ENCODE measurements at places on chromosomes 11 and 22. TPM values are rescaled to one million over a fixed set of nuclear protein-coding genes. Genes with fewer than 3 reads are reported as not detected.

Gene XNDC1N
- 12.3 TPM for total RNA-seq

Gene SLCO2B1
- total RNA-seq: 6.6 TPM

Gene DDIAS
- 7.8 TPM for total RNA-seq

Gene MYO18B
- total RNA-seq: 1.9 TPM

Gene DTX4
- 54.5 TPM for total RNA-seq

Gene CFAP300
- total RNA-seq: 1.2 TPM

DNA sequence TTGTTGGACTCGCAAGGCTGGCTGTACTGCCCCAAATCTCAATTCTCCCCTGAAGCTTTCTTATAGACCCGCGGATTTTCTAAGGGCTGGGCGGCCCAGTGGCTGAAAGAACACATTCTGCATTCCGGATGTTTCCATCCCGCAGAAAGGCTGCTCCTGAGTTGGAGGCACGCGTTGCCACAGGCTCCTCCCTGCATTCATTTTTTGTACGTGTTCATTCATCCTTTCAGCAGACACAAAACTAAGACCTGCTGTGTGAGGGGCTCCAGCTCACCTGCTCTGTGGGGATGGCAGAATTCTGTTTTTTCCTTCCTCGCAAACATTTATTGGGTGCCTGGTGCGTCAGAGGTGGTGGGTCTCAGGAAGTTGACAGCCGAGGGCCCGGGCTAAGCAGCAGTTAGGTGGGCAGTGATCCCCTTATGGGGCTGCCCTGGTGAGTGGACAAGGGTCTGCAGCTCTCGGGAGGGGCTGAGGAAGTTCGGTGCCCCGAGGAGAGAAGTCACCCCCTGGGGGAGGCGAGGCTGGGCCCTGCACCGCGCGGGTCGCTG, 23.7 kb downstream of the SHANK3 start:
- H3K36me3 ChIP-seq: peaks cover 3% of the 10 kb centered on the region
- no peak overlapping the region for H3K27ac ChIP-seq
- H3K27me3 ChIP-seq: peaks cover 33% of the 10 kb centered on the region
- DNase-seq: no peak
- H3K4me1 ChIP-seq: peaks cover 8% of the 10 kb centered on the region
- peak overlapping the region; percentile 71 for H3K4me3 ChIP-seq

- no peak overlapping the region for H3K27ac ChIP-seq
- peaks cover 37% of the 10 kb centered on the region for H3K36me3 ChIP-seq
- no peak for DNase-seq
- H3K4me3 ChIP-seq: no peak overlapping the region
- no peaks in the 10 kb centered on the region for H3K4me1 ChIP-seq
These were observed 8.2 kb downstream of the SPINDOC start for GRCh38 chr11:63821411-63821810.

- no peak for DNase-seq
- no peak overlapping the region for H3K27ac ChIP-seq
- peaks cover 1% of the 10 kb centered on the region for H3K36me3 ChIP-seq
- no peak overlapping the region for H3K4me3 ChIP-seq
- peaks cover 13% of the 10 kb centered on the region for H3K4me1 ChIP-seq
These were observed 113.4 kb upstream of the CRYBB3 start for GRCh38 chr22:25085930-25086901.

- peaks cover 40% of the 10 kb centered on the region for H3K4me1 ChIP-seq
- no peak overlapping the region for H3K4me3 ChIP-seq
- no peaks in the 10 kb centered on the region for H3K27me3 ChIP-seq
- H3K36me3 ChIP-seq: peaks cover 29% of the 10 kb centered on the region
- no peak for DNase-seq
- H3K27ac ChIP-seq: no peak overlapping the region
These were observed 12.1 kb upstream of the AHNAK start for GRCh38 chr11:62558669-62559068.

DNA sequence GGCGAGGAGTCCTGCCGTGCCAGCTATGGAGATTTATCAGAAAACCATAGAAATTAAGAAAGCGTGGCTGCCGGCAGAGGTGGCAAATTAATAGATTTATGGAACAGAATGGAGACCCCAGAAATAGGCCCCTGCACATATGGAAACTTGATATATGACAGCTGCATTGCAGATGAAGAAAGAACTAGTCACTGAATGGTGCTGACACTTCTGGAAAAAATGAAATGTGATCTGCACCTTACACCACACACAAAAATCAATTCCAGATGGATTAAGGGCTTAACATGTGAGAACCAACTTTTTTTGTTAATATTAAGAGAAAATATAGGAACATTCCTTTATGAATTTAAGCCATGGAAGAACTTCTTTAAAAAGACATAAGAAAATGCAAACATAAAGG, 40.3 kb upstream of the TSKU start:
- peaks cover 11% of the 10 kb centered on the region for H3K27me3 ChIP-seq
- H3K27ac ChIP-seq: no peak overlapping the region
- peaks cover 8% of the 10 kb centered on the region for H3K4me1 ChIP-seq

DNA sequence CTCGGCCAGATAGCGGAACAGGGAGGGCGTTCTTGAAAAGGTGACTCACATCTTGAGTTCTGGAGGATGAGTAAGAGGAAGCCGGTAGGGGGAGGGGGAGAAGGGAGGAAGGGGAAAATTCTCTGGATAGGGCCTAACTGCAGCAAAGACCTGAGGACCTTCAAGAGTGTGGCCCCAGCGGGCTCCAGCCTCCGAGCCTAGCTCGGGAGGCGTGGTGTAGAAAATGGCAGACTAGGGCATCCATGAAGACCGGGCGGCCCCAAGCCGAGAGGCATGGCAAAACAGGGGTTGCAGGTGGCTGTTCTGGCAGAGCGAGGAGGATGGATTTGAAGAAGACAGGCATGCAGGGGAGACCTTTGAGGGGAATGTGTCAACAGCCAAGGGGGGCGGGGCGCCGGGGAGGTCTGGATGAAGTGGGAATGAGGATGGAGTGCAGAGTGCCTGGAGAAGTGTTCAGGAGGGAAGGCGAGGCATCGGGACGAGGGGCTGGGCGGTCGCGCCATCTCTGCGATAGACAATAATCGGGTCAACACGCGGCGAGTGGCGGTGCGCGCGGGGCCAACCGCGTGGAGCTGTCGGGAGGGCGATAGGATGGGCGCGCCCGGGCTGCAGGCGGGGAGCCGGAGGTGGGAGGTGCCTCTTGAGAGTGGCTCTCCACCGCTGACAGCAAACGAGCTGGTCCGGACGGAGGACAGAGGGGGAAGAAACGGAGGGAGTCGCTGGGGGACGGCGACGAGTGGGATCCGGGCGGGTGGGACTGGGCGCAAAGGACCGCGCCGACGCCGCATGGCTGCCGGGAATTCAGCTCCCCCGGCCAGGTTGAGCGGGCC, 40.0 kb upstream of the CREB3L1 start:
- H3K27me3 ChIP-seq: peaks cover 52% of the 10 kb centered on the region
- H3K27ac ChIP-seq: peak overlapping the region; percentile 91
- H3K36me3 ChIP-seq: no peaks in the 10 kb centered on the region
- no peak for DNase-seq
- peaks cover 27% of the 10 kb centered on the region for H3K4me1 ChIP-seq
- peak overlapping the region; percentile 76 for H3K4me3 ChIP-seq

DNA sequence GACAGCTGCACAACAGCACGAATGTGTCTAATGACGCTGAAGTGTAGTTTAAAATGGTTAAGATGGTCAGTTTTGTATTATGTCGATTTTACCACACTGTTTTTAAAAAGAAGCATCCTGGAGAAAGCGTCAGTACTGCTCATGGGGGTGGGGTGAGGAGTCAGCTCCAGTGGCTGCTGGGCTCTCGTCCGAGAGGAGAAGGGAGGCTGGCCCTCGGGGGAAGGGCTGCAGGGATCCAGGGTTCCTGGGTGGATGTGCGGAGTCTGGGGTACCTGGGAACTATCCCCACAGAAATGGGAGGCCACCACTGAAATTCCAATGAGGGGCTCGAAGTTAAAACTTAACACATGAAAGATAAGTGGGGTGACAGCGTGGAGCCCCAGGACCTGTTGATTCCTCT, 11.9 kb downstream of the C11orf21 start:
- H3K27ac ChIP-seq: no peak overlapping the region
- peaks cover 9% of the 10 kb centered on the region for H3K4me1 ChIP-seq
- no peak for DNase-seq
- H3K4me3 ChIP-seq: no peak overlapping the region

DNA sequence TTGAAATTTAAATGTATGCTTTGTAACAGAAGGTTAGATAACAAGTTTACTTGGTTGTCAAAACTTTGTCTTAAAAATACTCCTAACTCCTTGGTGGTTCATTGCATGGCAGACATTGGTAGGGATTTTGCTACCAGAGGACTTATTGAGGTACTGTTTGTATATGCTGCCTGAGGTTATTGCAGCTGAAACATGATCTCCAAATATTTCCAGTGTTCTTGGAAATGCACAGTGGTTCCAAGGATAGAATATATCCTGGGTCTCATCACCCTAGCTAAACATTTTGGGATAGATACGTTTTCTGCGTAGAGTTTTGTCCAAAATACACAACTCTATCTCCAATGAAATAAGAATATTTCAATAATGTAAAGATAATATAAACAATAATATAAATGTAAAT, 109.2 kb downstream of the RAB38 start:
- H3K4me3 ChIP-seq: no peak overlapping the region
- no peaks in the 10 kb centered on the region for H3K36me3 ChIP-seq
- no peak overlapping the region for H3K27ac ChIP-seq
- no peaks in the 10 kb centered on the region for H3K27me3 ChIP-seq

DNA sequence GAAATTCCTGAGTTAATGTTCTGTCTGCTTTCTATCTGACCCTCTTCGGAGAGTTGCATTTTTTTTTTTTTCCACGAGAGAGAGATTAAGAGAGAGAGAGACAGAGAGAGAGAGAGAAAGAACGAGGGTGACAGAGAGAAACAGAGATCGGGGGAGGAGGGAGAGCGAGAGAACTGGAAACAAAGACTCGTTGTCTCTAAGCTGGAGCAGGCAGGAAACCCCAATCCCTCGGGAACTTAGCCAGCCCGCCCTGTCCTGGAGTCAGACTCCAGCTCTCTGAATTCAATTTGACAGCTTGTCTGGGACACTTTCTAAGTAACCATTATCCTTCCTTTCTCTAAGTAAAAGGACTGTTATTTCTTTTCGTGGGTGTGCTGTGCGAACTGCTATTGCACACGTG, 76.9 kb downstream of the KCNJ1 start:
- peaks cover 31% of the 10 kb centered on the region for H3K27me3 ChIP-seq
- H3K4me3 ChIP-seq: no peak overlapping the region
- no peak overlapping the region for H3K27ac ChIP-seq
- no peaks in the 10 kb centered on the region for H3K36me3 ChIP-seq
- peaks cover 5% of the 10 kb centered on the region for H3K4me1 ChIP-seq

- H3K4me3 ChIP-seq: no peak overlapping the region
- H3K36me3 ChIP-seq: no peaks in the 10 kb centered on the region
- no peak for DNase-seq
- peaks cover 36% of the 10 kb centered on the region for H3K27me3 ChIP-seq
- H3K4me1 ChIP-seq: peaks cover 10% of the 10 kb centered on the region
These were observed 158.6 kb downstream of the KIRREL3 start for GRCh38 chr11:126841999-126842398.

DNA sequence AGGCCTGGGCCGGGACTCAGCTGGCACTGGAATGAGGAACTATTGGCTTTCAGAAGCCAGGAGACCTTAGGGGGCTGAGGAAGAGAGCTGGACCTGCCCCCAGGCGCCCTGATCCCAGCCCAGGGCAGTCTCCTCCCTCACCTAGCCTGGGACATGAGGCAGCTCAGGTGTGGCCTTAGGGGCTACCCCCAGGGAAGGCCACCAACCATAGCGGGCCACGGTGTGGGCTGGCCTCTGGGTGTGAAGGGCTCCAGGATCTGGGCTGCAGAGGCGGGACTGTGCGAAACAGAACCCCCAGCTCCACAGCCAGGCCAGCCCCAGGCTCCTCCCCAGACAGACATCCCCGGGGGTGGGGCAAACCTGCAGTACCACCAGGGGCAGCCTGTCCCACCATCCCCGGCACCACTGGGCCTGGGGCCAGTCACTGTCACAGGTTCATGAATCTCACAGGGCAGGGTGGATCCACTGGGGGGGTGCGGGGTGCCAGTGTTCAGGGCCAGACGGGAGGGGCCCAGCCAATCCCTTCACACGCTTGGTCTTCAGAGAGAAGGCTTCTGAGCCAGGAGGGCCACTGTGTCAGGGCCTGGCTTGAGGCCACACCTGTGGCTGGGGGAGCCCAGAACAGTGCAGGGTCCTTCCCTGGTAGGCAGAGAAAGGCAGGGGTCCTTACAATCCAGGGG, 3.5 kb downstream of the PLXNB2 start:
- no peaks in the 10 kb centered on the region for H3K27me3 ChIP-seq
- peak overlapping the region; percentile 52 for H3K27ac ChIP-seq
- H3K36me3 ChIP-seq: no peaks in the 10 kb centered on the region
- peak overlapping the region; percentile 65 for H3K4me3 ChIP-seq
- no peak for DNase-seq
- H3K4me1 ChIP-seq: peaks cover 17% of the 10 kb centered on the region

- H3K27me3 ChIP-seq: no peaks in the 10 kb centered on the region
- H3K27ac ChIP-seq: no peak overlapping the region
- H3K36me3 ChIP-seq: no peaks in the 10 kb centered on the region
- H3K4me1 ChIP-seq: no peaks in the 10 kb centered on the region
- DNase-seq: no peak
These were observed 24.5 kb upstream of the RAG2 start for GRCh38 chr11:36622431-36623136.

DNA sequence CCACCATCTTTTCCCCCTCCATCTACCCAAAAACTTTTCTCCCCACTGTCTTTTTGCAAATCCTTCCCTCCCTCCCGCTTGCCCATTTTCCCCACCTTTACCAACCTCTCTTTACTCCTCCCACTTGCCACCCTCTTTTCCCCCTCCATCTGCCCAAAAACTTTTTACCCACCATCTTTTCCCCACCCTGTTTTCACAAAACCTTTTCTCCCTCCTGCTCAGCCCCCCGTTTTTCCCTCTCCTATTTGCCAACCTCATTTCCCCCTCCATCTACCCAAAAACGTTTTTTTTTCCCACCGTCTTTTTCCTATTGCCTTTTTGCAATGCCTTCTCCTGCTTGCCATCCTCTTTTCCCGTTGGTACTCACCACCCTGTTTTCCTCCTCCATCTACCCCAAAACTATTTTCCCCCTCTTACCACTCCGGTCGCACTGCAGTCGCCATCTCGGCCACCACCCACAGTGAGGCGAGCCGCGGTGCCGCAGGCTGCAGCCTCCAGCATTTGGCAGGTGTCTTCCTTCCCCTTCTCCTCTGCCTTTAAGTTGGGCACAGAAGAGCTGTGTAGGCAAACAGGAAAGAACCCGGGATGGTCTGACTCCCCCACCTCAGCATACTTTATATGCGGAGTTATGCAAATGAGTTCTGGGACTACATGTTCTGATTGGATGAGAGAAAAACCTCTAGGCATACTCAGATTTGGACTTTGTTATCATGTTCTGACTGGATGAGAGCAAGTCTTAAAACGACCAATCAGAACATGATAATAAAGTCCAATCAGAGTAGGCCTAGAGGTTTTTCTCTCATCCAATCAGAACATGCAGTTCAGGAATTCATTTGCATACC, 121.2 kb upstream of the VPREB1 start:
- no peak for DNase-seq
- no peak overlapping the region for H3K4me3 ChIP-seq
- no peaks in the 10 kb centered on the region for H3K36me3 ChIP-seq
- no peak overlapping the region for H3K27ac ChIP-seq

GRCh38 chr22:28183078-28183860, 264.2 kb upstream of the PITPNB start:
- no peaks in the 10 kb centered on the region for H3K36me3 ChIP-seq
- H3K27ac ChIP-seq: no peak overlapping the region
- peaks cover 2% of the 10 kb centered on the region for H3K4me1 ChIP-seq
- no peak overlapping the region for H3K4me3 ChIP-seq
- no peaks in the 10 kb centered on the region for H3K27me3 ChIP-seq
- no peak for DNase-seq
